ENCODE measurements at places on chromosomes 6 and 20.

DNA sequence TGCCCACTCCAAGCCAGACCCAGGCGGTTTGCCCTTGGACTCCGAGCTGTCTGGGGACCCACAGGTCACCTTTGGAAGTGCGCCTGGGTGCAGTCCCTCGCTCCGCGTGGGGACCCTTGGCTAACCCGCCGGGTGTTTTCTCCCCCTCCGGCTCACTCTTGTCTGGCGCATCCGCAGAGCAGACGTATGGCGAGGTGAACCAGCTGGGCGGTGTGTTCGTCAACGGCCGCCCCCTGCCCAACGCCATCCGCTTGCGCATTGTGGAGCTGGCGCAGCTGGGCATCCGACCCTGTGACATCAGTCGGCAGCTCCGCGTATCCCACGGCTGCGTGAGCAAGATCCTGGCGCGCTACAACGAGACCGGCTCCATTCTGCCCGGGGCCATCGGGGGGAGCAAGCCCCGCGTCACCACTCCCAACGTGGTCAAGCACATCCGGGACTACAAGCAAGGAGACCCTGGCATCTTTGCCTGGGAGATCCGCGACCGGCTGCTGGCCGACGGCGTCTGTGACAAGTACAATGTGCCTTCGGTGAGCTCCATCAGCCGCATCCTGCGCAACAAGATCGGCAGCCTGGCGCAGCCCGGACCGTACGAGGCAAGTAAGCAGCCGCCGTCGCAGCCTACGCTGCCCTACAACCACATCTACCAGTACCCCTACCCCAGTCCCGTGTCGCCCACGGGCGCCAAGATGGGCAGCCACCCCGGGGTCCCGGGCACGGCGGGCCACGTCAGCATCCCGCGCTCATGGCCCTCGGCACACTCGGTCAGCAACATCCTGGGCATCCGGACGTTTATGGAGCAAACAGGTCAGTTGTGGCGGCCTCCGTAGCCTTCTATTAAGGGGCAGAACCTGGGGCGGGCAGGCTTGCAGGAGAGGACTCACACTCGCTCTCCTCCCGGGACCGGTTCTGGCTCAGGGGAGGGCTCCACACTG is 1.1 kb downstream of the PAX1 start:
- no peak for DNase-seq

DNA sequence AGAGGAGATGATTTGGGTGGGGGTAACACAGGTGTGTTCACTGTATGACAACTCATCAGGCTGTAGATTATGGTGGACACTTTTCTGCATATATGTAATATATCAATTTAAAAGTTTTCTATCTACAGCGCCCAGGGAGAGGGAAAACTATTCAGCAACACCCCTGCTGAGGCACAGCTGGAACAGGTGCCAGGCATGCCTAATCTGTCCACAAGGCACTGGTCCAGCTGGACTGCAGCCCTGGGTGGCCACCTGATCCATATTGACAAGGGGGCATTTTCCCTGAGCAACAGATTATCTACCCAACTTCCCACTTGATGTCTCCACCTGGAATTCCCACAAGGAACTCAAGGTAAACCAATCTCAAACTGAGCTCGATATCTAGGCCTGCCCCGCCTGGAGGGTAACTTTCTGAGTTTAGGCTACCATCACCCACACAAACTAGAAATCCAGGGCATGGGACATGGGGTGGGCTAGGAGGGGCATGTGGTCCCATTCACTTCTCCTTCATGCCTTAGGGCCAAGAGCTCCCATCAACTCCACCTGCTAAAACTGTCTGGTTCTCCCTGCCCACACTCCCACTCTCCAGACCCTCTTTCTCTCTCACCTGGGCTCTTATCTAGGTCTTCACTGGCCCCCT is 4.6 kb downstream of the SLC22A16 start:
- no peak for DNase-seq

DNA sequence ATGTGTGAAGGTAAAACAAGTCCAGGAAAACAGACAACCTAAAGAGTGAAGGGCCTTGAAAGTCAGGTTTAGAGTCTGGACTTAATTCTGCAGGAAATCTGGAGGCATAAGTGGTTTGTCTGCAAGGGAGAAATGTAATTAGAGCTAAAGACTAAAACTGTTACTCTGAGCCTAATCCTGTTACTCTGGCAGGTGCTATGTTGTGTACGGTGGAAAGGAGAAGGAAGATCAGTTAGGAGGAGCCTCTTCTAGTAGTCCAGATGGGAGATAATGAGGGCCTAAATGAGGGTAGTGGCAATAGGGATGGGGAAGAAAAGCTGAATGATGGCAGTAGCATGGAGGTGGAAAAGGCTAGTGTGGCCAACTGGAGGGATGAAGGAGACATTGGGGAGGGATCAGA is 118.5 kb downstream of the PDSS2 start:
- no peak for DNase-seq

DNA sequence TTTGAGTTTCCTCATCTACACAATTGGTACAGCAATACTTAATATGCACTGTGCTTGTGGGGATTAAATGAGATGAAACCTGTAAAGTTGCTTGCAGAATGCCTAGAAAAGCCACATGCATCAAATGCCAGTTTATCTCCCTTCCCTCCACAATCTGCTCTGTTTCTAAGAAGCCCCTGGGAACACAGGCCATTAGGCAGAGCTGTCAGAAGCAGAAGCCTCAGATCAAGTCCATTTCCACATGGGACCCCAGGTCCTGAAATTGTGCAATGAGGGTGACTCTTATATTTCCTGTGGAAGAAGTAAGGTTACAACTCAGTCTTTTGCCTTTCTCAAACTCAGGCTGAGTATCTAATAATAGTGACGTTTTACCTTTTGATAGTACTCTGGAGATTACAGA is 737.4 kb downstream of the KIF16B start:
- DNase-seq: no peak

DNA sequence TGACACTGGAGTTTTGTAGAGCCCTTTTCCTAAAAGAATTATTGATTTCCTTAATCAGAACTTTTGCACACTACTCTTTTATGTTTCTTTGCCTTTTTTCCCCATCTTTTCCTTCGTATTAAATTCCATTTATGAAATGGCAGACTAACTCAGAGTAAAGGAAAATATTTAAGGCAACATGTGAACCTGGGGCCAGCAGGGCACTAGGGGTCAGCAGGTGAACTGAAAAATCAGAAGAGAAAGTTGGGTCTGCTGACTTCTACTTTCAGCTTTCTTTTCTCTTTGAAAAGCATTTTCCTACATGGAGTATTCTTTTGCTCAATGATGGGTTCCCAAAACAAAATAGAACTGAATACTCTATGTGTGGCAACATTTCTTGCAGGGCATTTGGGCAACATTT is 226.6 kb upstream of the EXOC2 start:
- DNase-seq: no peak

DNA sequence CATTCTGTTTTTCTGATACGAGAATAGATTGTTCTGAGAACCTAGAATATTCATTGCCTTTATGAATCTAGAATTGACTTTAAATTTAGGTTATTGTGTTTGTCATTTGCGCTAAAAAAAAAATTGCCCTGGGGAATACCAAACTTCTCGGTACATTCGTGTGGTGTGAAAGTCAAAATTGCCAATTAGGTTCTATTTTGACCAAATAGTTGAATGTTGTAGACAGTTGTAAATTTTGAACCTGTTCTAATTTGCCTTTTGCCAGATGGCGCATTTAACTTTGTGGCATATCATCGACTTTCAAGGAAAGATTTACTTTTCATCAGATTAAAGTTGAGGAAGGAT is 3.0 kb downstream of the WTAP start:
- no peak for DNase-seq

DNA sequence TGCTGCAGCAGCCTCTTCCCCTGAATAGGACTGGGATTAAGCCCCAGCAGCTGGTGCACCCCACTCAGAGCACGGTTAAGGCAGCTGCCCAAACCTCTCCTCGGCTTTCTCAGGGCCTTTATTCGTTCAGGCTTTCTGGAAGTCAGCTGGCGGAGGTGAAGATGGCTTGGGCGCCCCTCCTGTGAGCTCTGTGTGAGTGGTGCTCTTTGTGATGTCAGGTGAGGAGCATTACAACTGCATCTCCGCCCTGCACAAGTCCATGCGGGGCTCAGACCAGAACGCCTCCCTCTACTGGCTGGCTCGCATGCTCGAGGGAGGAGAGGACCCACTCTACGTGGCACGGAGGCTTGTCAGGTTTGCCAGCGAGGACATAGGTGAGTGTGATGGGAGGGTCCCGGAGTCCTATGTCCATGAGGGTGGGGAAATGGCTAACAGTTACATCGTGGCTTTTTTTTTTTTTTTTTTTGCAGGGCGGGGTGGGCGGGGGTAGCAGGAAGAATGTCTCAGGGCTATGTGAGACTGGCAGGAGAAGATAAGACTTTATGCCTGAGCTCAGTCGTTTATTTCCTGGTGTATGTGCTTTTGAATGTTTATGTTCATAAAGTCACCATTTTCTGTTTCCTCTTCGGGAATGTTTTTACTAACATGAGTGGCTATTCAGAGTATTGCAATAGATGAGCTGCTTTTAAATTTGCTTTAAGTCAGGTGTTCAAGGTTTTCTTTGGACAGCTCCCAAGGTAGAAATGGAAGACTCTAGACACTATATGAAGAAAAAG is 18.2 kb downstream of the WRNIP1 start:
- no peak for DNase-seq

DNA sequence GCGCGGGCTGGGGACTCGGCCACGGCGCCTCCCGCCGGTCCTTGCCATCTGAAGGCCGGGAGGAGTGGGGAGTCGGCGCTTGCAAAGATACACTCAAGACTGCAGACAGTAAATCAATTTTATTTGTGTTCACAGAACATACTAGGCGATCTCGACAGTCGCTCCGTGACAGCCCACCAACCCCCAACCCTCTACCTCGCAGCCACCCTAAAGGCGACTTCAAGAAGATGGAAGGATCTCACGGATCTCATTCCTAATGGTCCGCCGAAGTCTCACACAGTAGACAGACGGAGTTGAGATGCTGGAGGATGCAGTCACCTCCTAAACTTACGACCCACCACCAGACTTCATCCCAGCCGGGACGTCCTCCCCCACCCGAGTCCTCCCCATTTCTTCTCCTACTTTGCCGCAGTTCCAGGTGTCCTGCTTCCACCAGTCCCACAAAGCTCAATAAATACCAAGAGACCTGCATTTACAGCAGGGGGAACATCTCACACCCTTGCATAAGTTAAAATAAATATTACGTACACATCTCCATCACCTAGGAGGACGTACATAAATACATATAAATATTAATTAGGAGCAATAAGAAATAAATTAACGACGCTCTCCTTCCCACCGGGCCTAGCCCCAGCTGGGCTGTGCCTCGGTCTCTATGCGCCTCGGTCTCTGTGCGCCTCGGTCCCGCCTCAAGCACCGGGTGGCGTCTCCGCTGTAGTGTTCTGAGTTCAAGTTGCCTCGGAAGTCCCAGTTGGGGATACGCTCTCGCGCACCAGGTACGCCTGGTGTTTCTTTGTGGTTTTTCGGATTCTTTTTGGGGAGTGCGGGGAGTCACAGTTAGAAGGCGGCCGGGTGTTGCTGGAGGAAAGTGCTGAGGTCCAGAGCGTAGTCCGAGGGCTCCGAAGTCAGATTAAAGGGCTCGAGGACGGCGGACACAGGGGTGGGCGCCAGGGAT is 889 bp upstream of the FLOT1 start:
- peak; percentile 18 for DNase-seq

GRCh38 chr6:97864366-97864765 is 581.4 kb upstream of the MMS22L start:
- no peak for DNase-seq

GRCh38 chr6:18036781-18037180 is 49.3 kb upstream of the KIF13A start:
- DNase-seq: no peak

- DNase-seq: peak; percentile 95
These were observed at the start of gene CSNK2A1 for GRCh38 chr20:543369-544152. Gene CSNK2A1 (minus strand): TSS chr20:543790. CDS start chr20:508551, 35,239 bp downstream.

- DNase-seq: no peak
These were observed 31.9 kb upstream of the EIF2S2 start for GRCh38 chr20:34143951-34144350.

DNA sequence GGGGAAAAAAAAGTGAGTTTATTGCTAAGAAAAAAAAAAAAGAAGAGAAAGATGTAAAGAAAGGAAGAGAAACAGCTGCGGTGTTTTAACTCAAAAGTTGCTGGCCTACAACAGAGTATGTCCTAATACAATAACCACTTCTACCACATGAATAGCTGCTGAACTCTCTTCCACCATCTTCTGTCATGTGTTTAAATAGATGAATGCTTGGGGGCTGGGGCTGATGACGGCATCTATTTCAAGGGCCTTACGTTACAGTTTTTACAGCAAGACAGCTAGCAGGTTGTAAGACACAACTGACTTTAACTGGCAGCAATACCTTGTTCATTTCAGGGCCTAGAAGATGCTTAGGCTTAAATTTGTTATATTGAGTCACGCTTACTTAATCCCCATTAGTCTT is 50.4 kb downstream of the MAP3K7 start:
- DNase-seq: no peak

DNA sequence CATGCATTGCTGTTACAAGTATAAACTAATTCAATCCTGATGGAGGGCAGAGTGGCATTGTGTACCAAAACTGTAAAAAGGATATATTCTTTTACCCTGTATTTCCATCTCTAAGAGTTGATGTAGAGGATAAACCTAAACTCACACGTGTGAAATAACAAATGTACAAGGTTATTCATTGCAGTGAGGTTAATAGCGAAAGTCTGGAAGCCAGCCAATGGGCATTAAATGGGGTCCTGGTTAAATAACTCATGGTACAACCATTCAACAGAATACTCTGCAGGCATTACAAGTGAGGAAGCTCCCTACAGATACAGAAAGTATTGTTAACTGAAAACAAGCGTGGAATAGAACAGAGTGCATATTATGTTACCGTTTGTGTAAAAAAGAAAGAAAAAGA is 56.9 kb downstream of the BCAS1 start:
- DNase-seq: no peak

DNA sequence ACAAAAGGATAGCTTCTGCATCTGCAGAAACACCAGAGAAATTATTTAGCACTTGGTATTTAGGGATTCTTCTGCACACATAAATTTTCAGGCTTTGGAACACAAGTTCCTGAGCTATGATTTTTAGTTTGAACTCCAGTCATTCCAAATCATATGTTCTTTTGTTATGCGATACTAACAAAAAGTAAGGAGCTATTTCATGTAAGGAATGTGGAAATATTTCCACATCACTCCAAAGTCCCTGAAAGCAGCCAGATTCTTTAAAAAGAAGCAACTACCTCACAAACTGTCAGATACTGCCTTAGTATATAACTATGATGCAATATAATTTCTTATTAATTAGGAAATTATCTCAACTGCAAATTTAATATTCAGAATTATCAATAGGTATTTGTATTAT is 106.9 kb downstream of the RNGTT start:
- DNase-seq: no peak

- no peak for DNase-seq
These were observed 5.7 kb upstream of the RBPJL start for GRCh38 chr20:45300961-45301360.

DNA sequence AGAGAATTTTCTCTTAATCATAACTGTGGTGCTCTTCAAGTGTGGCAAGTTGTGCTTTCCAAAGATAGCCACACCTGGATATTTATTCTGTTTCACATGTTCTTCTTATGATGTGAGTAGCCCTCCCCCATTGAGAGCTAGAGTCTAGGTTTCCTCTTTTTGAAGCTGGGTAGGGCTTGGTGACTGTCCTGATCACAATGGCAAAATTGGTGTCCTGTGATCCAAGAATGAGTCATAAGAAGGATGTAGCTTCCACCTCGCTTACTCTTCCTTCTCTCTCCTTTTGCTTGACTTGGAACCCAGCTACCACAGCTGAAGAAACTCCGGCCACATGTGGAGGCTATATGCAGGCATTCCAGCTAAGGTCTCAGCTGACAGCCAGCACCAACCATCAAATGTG is 7.4 kb upstream of the IGF2R start:
- no peak for DNase-seq

- no peak for DNase-seq
These were observed 119.1 kb upstream of the MAP7 start for GRCh38 chr6:136669299-136669699.

GRCh38 chr6:52361414-52361944 is 472 bp upstream of the PAQR8 start:
- peak; percentile 33 for DNase-seq

Data from CD4-positive, alpha-beta T cell treated with Interferon gamma for 1 hour (primary cell).